ENCODE measurements at places on chromosomes 1 and 21.
A peak's percentile ranks its signal among the peaks of the same experiment; 100 is the strongest.

GRCh38 chr1:58907398-58907797, 123.6 kb upstream of the JUN start:
- no peak for DNase-seq

DNA sequence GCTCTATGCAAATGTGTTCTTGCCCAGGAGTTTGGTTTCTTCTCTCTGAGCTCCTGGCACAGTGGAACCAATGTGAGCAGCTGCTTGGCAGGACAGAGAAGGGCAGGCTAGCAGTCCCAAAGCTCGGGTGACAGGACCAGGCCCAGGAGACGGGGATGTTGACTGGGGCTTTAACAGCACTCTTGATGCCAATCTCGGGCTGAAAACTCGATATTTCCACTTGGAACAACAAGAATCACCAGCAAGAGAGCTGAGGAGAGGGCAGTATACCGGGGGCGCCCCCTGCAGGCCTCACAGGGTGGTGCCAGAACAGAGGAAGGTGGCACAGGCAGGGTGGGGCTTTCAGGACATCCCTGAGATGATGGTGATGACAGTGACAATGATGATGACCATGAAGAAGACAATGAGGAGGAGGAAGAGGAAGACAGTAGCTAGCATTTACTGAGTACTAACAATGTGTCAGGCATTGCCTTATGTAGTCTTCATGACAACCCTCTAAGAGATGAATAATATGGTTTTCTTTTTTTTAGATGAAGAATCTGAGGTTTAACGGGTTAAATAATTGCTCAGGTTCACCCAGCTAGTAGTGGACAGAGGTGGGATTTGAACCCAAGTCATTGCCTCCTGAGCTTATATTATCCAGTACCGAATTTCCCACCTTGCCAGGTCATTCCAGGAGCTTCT, 2.7 kb upstream of the KCNJ9 start:
- DNase-seq = peak; percentile 46

DNA sequence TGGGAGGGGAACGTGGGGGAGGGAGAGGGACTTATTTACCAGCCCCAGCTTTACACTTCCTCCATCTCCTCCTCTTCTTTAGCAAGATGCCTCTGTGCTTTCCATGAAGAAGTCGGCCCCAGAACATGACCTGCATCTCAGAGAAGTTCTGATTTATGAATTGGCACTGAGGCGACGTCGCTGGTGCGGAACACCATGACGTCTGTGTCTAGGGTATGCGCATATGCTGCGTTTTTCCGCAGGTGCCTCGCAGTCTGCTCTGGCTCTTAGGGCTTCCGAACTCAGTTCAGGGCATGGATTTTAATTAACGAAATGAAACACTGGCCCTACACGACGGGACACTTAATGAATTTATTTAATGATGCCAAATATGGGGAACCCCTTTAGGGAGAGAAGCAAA, 510.3 kb downstream of the SMYD3 start:
- DNase-seq = no peak

GRCh38 chr1:62117018-62117750, 77.5 kb upstream of the L1TD1 start:
- no peak for DNase-seq

GRCh38 chr1:41898191-41898713, 20.5 kb downstream of the HIVEP3 start:
- peak; percentile 59 for DNase-seq
